Panc1 (cell line): ENCODE measurements at places on chromosomes 11 and 22.

DNA sequence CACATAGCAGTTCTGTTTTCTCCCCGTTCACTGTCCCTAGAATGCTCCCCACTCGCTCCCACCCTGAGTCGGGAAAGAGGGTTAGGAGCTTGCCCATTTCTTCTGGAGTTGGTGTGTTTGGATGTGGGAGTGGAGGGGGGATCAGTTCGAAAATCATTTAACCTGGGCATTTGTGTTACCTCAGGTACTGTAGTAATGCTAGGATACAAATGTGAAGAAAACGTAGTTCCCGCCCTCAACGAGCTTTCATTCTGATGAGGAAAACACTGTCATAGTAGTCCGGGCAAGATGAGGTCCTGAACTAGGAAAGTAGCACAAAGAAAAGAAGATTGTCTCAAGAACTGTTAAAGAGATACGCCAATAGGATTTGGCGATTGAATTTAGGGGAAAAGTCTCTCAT lies 539 bp downstream of the SDHD start:
- DNase-seq, result no peak

DNA sequence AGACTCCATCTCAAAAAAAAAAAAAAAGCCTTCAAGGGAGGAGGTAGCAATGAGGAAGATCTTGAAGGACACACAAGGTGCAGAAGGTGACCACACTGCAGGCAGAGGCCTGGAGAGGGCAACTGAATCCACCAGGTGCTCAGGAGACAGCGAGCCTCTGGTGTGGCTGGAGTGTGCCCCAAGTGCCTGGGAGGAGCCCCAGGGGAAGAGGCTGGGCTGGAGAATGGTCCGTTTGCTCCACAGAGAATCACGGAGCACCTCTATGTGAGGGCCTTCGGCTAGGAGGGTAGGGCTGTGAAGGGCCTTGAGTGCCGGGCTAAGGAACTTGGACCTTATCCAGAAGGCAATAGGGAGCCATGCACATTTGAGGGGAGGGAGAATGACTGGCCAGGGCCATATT lies 50.3 kb downstream of the ARRB1 start:
- DNase-seq, result no peak

DNA sequence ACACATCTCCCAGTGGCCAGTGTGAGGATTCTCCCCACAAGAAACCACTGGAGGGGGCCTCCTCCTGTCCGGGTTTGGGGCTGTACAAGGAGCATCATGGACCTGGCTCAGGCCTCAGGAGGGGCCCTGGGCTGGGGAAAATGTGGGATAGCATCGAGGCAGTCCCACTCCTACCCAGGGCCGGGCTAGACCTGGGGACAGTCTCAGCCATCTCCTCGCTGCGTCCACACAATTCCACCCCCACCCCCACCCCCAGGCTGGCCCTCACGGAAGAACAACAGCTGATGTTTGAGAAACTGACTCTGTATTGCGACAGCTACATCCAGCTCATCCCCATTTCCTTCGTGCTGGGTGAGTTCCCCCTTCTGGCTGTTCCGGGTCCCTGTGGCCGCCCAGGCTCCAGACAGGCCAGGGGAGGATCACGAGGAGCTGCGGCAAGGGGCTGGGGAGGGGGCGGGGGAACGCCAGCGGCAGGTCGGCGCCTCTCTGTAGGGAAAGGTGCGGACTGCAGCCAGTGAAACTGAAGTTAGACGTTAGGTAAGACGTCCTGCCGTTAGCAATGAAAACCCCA lies 4.8 kb downstream of the BEST1 start:
- no peak for DNase-seq

- DNase-seq, result no peak
Measured at GRCh38 chr11:103619938-103620337, 416.5 kb upstream of the DDI1 start.

DNA sequence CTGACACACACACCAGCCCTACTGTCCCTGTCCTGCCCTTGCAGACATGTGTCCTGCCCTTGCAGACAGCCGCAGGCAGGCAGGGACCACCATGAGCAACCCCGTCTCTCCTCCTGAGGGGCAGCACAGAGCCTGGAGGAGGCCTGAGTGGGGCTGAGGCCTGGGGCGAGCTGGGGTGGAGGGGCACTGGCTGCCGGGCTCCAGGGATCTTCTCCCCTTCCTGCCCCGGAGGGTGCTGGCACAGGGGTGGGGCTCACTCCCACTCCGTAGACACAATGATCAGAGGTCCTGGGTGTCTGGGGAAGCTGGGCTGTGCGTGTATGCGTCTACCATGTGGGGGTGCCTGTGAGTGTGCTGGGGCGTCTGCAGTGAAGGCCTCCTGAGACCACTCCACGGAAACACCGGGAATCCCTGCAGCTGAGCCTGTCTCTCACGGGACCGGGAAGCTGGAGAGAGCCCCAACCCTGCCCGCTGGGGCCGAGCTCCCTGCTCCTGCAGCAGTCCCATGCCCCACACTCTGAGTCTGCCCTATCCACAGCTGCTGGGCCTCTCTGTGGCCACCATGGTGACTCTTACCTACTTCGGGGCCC lies 588 bp downstream of the TSPAN32 start:
- DNase-seq, result no peak

DNA sequence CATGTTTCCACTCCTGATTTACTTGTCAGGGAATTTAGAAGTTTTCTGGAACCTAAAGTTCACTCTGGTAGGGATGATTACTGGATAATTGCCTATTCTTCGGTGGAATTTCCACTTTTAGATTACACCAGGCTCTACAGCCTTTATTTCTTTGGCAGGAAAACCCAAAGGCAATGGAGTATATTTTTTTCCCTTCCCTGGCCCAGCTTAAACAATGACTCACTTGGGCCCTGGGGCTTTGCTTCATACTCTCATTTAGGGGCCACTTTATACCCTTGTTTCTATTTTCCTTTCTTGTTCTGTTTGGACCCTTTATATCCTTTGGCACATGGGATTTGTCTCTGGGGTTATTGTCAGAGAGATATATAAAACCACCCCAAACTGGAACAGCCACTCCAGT lies 114.7 kb downstream of the CSTPP1 start:
- DNase-seq, result no peak

DNA sequence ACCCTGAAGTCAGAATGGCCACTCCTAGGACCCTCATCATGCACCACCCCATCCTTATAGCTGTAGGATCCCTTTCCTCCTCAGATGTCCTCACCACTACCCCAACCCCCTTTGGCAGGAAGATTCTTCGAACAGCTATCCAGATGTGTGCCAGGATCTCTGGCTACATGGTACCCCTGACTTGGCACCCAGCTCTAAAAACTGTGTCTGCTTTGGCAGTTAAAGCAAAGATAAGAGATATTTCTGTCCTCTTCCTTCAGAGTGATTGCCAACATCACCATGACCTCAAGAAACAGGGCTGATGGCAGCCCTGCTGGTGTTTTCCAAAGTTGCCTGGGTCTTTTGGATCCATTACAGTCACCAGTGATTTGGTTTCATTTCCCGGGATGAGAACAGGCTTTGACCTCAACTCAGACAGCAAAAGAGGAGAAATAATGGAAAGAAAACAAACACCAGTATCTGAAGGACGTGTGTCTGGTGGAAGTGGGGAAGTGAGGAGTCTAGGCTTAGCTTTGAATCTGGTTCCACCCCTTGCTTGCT lies 4.3 kb upstream of the NRIP3 start:
- DNase-seq, result no peak
